ENCODE measurements at places on chromosomes 1 and 21.
A peak's percentile ranks its signal among the peaks of the same experiment; 100 is the strongest.

DNA sequence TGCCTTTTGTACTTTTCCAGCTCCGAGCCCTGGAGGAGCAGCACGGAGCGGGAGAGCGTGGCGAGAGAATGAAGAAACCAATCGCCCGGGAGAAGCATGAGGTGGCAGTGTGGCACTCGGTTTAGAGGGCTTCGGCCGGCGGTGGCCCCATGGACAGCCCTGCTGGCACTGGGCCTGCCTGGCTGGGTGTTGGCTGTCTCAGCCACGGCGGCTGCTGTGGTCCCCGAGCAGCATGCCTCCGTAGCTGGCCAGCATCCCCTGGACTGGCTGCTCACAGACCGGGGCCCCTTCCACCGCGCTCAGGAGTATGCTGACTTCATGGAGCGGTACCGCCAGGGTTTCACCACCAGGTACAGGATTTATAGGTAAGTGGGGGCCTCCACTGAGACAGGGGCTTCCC is 59.0 kb downstream of the BRINP2 start:
- no peak for DNase-seq

- no peak for DNase-seq
These were observed at the start of gene LDLRAD2 for GRCh38 chr1:21811875-21812305. Gene LDLRAD2 (plus strand): TSS chr1:21812265. CDS start chr1:21812452, 187 bp downstream.

DNA sequence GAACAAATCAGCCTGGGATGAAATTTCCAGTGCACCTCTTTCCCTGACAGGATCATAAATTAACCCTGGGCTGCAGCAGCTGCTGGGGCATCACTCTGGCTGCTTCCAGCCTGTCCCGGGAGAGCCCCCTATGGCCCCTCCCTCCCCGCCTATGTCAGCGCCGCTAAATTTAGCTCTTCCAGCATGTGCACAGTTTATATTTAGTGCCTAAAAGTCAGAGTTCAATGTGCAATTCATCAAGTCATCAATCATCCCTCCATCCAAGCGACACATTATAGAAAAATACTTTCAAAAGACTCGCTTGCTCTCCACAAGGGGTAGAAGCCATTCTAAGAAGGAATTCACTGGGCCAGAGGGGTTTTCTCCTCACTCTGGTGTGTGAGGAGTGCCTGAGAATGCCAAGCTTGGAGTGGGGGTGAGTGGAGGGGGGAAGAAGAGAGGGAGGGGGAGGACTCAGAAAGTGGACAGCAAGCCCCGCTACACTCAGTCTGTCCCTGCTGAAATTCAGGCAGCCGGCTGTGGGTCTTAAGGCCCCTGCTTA is 37.4 kb downstream of the XCL1 start:
- no peak for DNase-seq

DNA sequence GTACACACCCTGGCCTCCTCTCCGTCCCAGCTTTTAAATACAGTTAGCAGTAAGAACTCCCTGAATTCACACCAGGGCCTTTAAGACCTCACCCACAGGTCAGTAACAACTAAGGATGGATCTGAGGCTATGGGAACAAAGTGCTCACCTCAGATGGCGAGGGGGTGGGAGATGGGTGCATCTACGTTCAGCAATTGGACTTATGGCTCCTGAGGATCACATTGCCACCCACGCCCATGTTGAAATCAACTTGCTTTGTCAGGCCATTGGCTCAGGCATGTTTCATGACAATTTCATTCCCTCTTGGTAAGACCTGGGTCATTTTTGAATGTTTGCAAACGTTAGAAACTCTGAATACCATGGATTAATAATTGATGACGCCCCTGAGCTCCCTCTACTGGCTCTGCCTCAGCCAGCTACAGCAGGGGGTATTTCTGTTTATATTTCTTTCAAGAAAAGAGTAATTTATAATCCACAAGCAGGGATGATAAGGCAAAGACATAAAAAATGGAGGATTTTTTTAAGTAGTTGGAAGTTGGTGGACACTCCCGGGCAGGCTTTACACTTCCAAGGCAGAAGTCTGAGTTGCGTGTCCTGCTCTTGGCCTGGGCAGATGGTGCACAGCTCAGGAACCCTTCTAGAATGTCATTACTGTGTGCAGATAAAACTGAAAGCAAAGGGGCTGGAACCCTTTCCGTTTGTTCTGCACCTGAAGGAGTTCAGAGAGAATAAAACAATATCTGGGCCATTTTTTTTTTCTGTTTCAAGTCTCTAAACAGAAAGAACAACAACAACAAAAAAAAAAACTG is 13.7 kb upstream of the LBR start:
- DNase-seq: peak; percentile 88

DNA sequence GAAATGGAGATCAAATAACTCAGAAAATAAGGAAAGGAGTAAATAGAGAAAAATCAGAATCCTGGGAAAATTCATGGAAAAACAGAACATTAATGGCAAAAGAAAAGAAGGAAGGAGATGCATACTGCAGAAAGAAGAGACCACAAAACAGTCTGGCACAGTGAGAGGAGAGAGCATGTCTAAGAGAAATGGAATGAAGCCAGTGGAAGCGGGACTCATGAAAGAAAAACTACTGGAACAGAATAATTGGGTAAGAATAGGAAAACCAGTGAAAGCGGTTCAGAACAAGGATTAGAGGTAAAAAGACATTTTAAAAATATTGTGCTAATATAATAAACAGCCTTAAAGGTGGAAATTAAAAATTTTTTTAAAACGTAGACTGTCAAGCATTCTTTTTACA is 93.6 kb upstream of the GREM2 start:
- DNase-seq: no peak

- no peak for DNase-seq
These were observed 67.8 kb downstream of the NID1 start for GRCh38 chr1:235997049-235997448.

DNA sequence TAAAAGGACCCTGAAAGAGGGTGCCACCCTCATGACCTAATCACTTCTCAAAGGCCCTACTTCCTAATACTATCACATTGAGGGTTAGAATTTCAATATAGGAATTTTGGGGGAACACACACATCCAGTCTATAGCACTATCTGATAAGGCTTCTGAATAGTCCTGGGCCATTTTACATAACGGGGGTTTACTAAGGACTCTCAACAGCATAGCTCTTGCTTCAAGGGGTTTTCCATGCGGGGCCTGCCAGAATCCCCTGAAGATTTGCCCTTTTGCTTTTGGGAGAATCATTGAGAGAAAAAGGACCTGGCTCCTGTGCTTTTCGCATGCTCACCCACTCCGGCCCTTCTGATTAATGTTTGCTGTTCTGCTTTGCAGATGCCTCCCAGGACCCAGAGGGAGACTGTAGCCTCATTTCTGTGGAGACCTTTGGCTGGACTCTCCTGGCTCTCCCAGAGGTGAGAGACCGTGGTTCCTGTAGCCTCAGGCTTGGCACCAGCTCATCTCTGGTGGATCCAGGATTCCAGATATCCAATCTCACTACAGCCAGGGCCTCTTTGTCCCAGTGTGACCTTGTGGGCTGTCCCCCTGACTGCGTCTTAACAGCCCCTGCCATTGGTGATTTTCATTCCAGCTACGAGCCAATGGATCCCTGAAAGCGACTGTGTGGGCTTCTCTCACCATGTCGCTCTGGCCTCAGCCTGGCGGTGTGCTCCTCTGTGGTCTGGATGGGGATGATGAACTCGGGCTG is 72.6 kb downstream of the DDR2 start:
- peak; percentile 78 for DNase-seq

GRCh38 chr21:37041706-37042271 is 31.1 kb downstream of the PIGP start:
- DNase-seq: no peak

DNA sequence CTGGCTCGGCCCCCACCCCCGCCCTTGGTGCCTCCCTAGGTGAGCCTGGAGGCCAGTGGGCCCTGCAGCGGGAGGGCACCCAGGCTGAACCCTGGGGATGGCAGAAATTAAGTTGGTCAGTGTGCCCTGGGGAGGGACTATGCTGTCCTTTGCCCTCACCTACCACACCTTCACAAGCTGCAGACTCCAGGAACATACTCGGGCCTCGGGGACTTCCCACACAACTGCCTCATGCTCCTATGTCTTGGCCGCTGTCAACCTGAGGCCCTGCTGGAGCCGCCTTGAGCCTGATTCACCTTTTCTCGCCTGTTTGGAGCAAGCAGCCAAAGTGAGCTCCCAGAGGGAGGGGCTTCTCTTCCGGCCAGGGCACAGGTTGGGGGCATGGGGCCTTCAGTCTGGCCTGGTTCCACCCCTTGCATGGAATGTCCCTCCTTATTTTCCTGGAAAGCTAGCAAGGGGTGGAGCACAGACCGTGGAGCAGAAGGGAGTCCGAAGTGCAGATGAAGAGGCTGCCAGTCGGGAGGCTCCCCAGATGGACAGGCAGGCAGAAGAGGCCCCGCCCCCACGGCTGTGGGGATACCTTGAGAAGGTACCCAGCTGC is 24.7 kb downstream of the KNCN start:
- DNase-seq: no peak
